ENCODE measurements at places on chromosomes 5 and 9. TPM values are rescaled to one million over a fixed set of nuclear protein-coding genes. Genes with fewer than 3 reads are reported as not detected.

DNA sequence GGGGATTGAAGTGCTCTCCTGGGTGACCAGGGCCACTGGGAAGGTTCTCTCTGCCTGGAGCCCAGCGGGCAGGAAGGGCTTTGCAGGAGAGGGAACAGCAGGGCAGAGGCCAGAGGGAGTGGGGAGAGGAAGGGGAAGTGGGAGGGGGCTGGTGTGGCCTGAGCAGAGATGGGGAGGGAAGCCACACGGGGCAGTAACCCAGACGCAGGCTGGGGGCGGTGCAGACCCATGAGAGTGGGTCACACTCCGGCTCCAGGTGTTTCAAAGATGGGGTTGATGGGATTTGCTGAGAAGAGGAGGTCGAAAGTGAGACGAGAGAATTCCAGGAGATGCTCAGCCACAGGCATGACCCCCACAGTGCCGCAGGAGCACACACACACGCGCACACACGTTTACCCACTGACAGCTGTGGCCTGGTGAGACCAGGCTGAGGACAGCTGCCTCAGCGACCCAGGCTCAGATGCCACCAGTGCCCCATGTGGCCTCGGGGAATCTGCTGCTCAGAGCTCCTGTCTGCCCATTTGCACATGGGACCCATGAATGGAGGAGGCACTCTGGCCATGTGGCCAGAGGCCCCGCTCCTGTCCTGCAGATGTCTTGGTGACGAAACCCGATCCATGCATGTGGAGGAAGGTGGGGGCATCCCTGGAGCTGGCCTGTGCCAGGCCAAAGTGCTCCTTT is 32.7 kb upstream of the FCN2 start:
- no peak for DNase-seq
- H3K27ac ChIP-seq, result no peak overlapping the region
- H3K4me1 ChIP-seq, result no peaks in the 10 kb centered on the region
- no peaks in the 10 kb centered on the region for H3K27me3 ChIP-seq
- H3K36me3 ChIP-seq, result no peaks in the 10 kb centered on the region

- H3K36me3 ChIP-seq, result no peaks in the 10 kb centered on the region
- H3K27ac ChIP-seq, result no peak overlapping the region
- H3K27me3 ChIP-seq, result no peaks in the 10 kb centered on the region
- H3K4me3 ChIP-seq, result no peak overlapping the region
- no peak for DNase-seq
Observed at GRCh38 chr9:9631284-9631683, 981.5 kb downstream of the PTPRD start.

DNA sequence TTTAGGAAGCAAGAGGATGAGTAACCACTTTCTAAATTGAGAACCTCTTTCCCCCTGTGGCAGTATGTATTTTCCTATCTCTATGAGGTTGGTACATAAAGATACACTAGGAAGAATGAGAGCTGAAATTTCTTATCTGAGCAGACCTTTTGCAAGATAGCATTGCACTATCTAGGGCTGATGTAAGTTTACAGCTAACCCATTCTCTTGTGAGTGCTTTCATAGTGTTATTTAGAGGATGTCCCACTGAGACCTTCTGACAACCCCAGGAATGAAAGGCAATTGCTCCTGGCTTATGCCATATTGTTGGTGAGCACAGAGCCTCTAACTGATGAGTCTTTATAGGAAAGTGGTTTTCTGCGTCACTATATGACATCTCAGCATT is 1209.3 kb upstream of the CDH6 start:
- peaks cover 5% of the 10 kb centered on the region for H3K4me1 ChIP-seq
- no peak for DNase-seq
- H3K27ac ChIP-seq, result no peak overlapping the region
- peak overlapping the region; percentile 21 for H3K4me3 ChIP-seq
- H3K27me3 ChIP-seq, result no peaks in the 10 kb centered on the region

DNA sequence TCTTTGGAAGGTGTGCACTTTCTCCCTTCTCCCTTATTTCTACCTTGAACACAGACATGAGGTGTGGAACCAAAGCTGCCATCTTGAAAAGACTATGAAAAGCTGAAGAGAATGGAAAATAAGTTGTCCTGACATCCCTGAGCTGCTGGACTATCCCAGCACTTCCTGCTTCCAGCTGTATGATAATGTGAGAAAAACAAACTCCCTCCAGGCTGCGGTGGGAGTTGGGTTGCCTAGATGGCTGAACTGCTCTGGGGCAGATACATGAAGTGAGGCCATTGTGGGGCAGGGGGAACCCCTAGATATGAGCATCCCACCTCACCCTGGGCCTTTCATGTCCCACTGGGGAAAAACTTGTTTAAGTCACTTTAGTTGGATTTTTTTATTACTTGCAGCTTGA is 82.4 kb downstream of the BOD1 start:
- no peaks in the 10 kb centered on the region for H3K4me1 ChIP-seq
- H3K4me3 ChIP-seq, result no peak overlapping the region
- DNase-seq, result no peak
- no peaks in the 10 kb centered on the region for H3K36me3 ChIP-seq
- H3K27me3 ChIP-seq, result no peaks in the 10 kb centered on the region

- H3K4me1 ChIP-seq, result no peaks in the 10 kb centered on the region
- H3K4me3 ChIP-seq, result no peak overlapping the region
- H3K27me3 ChIP-seq, result peaks cover 2% of the 10 kb centered on the region
- no peak for DNase-seq
- H3K36me3 ChIP-seq, result no peaks in the 10 kb centered on the region
- no peak overlapping the region for H3K27ac ChIP-seq
Observed at GRCh38 chr5:56807679-56808078, 7.7 kb upstream of the MAP3K1 start.

GRCh38 chr9:101858026-101858425 is 119.6 kb upstream of the GRIN3A start:
- H3K4me1 ChIP-seq, result no peaks in the 10 kb centered on the region
- no peak overlapping the region for H3K27ac ChIP-seq
- H3K4me3 ChIP-seq, result no peak overlapping the region
- peak; percentile 51 for DNase-seq

Gene CTSV
- total RNA-seq, result 294 TPM
